ENCODE measurements at places on chromosomes 2 and 18.
A peak's percentile ranks its signal among the peaks of the same experiment; 100 is the strongest.

- no peak for DNase-seq
These were observed 72.9 kb downstream of the HS6ST1 start for GRCh38 chr2:128245813-128246212.

DNA sequence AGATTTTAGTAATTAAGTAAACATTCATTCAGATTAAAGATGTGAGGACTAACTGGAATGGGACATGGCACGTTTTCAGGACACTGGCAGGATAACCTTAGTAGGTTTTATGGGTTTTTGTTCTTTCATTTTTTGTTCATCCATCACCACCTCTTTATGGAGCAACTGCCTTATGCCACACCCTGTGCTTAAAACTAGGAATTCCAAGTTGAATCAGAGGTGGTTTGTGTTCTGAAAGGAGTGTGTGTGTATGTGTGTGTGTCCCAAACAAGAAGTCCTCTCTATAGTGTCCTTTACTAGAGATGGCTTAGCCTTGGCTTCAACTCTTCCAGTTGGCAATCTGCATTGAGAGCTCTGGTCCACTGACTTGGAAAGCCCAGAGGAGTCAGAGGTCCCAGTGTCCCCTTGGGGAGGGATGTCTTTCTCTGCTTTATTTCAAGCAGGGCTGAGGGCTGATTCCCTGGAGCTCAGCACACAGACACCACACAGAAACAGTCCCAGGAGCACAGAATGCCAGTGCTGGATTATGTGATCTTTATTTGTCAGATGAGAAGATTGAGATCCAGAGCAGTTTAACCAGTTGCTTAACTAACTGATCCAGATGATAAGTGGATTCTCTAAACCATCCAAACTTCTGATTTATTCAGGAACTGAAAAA is 25.2 kb downstream of the RHOB start:
- DNase-seq = no peak

DNA sequence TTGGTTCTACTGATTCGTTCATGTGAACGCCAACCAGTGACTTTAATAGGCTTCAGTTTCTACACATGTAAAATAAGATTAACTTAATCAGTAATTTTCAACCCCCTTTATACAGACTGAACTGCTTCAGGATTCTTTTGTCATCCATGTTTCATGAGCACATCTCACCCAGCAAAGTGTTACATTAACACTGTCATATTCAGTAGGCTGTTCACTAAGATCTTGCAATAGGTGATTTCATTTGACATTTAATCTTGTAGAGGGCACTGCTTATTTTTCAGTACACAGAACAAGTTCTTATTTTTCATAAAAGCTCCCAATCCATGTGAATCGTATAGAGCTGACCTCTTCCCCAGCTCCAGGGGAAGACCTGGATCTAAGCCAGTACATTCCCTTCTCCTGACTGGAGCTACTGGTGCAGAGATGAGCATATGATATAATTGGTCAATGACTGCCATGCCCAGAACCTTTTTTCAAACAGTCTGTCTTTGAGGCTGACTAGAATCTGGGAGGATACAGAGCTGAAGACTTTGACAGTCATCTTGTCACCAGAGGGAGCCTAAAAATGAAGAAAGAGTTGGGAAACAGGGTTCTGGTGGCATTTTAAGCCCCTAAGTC is 72.2 kb upstream of the CHRNA1 start:
- DNase-seq = peak; percentile 90

DNA sequence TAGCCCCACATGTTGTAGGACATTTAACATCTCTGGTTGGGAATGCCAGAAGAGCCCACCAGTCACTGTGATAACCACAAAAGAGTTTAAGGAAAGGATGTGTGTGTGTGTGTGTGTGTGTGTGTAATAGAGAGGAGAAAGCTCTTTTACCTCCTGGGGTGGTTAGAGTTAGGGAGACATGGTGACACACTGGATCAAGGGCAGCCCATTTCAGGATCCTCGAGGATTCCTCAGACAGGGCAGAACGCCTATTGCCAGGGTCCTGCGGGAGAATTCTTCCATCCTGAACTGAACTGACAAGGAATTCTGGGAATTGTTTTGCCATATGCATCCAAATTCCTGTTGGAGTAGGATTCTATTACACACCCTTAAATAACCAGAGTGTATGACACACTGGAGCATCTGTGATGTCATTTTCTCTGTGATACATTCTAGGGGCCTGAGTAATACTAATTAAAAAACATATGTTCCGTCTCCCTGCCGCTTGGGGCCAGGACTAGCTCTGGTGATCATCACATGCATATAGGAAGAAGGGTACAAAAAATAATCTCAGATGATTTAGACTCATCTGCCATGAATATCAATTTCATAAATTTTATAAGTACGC is 156.4 kb upstream of the MMADHC start:
- DNase-seq = peak; percentile 60

DNA sequence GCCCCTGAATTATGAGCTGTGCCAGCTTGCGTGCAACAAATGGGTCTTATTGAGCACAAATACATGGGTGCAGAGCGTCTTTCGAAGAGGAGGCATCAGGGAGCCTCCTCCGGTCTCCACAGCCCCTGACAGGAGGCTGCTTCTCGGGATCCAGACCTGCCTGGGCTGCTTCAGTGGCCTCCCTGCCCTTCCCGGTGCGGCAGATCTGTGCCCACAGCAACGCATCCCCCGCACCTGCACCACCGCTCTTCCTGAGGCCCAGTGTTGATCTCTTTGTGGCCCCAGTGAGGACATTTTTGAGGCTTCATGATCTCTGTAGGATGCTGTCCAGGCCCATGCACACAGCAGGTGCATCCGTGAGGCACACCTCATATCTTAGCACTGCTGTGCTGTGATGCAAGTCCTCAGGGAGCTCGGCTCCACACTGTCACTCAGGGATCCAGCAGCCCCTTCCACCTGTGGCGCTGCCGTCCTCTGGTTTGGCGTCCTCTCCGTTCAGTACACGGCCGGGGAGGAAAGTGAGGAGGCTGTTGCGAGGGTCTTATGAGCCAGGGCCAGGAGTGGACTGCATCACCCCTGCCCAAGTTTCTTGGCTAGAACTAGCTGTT is 17.4 kb downstream of the RTP5 start:
- no peak for DNase-seq

DNA sequence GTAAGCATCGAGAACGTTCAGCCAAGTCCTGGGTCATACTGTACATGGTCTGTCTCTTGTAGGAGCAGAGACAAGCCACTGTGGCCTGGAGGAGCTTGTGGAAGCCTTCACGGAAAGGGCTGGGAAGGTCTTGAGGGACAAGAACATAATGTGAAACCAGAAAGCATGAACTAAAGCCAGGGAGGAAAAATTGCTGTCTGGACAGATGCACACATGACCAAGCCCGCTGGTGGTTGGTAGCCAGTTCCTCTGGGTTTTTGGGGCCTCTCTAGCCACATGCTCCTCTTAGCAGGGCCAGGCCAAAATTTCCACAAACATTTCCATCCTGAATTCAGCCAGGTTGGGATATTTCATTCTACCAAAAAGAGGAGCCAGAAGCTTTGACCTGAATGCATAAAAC is 196.2 kb upstream of the SIX2 start:
- no peak for DNase-seq

DNA sequence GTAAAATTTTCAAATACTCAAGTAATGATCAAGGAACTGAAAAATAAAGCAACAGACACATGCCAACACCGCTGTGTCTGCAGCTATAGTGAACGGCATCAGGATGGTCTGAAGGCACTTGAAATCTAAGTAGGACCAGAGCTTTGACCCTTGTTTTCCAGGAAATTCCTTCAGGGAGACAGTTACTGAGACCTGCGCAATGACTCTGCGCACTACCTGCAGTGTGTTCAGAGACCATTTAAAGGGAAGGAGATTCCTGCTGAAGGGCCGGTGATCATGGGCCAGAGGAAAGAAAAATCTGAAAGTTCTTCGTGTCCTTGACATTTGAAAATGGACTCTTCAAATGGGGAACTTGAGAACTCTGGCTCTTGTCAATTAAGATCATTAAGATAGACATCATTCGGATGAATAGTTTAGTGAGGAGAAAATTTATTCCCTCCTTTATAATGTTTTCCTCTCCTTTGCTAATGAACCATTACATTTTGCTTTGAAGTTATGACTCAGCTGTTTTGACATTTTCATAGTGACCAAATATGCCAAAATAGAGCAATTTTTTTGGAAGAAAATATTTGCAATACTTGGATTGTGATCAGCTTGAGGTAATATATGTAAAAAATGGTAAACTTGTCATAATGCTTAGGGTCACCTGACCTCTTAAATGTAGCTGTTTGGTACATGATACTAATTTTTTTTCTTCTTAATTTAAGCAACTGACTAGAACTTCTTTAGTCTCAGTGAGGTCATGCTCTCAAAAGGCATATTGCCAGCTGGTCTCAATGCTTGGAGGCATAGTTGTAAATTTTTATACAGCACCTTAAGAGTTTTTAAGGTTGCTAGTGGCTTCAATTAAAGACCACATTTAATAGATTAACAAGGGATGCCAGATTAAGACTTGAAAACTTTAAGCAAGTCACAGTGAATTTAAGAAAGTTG is 329.3 kb downstream of the ARHGAP15 start:
- no peak for DNase-seq

DNA sequence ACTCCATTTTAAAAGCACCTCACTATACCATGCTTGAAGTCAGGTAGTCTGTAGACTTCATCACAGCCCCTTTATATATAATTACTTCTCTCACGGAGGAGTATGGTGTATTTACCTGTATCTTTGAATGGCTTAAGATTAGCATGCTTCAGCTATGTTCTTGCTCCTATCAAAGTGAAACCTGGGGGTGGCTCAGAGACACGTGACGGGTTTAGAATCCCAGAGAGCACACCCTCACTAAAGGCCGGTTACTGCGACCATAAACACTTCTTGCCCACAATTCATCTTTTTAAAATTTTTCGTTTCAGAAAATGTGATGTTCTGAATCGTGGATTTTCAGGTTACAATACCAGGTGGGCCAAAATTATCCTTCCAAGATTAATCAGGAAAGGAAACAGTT is 3.6 kb downstream of the IAH1 start:
- no peak for DNase-seq

GRCh38 chr2:219218217-219218731 is 484 bp downstream of the ABCB6 start:
- peak; percentile 57 for DNase-seq
